ENCODE measurements at places on chromosomes 3 and 15.

- DNase-seq, result no peak
Observed at GRCh38 chr15:69529961-69530633, 77.5 kb downstream of the RPLP1 start.

DNA sequence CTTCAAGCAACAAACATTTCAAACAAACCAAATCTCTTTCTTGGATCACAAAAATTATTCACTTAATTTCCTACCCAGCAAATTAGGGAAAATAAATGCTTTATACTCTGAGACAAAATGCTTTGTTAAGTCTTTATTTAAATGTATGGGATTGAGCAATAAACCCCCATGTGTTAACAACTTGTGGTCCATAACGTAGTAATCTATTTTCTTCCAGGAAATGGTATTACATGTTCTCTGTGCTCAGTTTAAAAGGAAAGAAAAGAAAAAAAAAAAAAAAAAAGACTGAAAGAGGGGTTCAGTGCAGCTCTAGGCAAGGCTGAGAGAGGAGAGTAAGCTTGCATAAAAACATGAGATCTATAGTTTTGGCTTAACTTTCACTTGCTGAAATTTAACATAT is 102.3 kb downstream of the PIK3CB start:
- no peak for DNase-seq

GRCh38 chr3:188734395-188734794 is 437.4 kb upstream of the TPRG1 start:
- DNase-seq, result no peak

DNA sequence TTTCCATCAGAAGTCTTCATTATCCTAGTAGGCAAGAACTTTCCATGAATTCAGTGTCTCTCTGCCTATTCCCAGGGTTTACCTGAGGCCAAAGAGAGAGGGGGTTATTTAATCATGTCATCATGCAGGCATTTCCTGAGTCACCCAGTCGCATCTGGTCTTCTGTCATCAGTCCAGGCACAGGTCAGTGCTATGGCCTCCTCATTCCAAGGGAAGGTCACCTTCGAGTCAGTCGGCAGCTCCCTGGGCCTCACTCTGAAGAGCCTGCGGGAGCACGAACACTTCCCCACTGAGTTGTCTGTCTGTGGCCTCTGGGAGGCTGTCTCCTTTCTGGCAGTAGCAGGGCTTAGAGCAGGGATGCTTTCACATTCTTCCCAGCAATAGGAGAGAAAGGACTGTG is 26.2 kb upstream of the LRTM1 start:
- peak; percentile 25 for DNase-seq

GRCh38 chr3:46664971-46665762 is 28.3 kb downstream of the ALS2CL start:
- DNase-seq, result no peak

DNA sequence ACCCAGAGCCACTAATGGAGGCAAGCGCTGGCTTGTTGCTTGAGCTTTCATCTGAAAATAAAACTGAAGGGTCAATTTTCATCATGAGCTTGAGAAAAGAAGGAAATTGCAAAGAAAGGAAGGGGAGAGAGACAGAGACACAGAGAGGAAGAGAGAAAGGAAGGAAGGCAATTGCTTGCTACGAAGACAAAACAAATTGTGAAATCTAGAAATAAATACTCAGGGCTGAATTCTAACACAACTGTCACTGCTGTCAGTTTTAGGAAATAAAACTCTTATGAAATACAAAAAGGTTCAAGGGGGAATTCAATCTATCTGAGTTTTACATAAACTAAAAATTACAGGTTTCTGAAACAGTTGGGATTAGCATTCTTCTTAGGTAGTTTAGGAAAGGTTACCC is 36.7 kb downstream of the FOXP1 start:
- no peak for DNase-seq

DNA sequence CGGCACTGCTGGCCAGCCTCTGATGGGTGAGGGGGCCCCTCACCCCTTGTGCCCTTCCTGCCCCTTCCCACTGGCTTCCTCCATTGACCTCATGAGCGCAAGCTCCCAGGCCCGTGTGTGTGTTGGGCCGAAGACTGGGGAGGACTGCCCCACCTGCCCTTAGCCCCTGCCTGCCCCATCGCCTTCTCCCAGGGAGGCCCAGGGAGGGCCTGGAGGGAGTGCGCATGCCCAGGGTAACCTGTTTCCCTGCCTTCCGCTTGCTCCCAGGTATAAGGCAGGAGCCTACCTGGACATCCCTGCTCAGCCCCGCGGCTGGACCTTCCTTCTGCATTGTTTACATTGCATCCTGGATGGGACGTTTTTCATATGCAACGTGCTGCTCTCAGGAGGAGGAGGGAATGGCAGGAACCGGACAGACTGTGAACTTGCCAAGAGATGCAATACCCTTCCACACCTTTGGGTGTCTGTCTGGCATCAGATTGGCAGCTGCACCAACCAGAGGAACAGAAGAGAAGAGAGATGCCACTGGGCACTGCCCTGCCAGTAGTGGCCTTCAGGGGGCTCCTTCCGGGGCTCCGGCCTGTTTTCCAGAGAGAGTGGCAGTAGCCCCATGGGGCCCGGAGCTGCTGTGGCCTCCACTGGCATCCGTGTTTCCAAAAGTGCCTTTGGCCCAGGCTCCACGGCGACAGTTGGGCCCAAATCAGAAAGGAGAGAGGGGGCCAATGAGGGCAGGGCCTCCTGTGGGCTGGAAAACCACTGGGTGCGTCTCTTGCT is 8.8 kb downstream of the DLL4 start:
- peak; percentile 80 for DNase-seq

DNA sequence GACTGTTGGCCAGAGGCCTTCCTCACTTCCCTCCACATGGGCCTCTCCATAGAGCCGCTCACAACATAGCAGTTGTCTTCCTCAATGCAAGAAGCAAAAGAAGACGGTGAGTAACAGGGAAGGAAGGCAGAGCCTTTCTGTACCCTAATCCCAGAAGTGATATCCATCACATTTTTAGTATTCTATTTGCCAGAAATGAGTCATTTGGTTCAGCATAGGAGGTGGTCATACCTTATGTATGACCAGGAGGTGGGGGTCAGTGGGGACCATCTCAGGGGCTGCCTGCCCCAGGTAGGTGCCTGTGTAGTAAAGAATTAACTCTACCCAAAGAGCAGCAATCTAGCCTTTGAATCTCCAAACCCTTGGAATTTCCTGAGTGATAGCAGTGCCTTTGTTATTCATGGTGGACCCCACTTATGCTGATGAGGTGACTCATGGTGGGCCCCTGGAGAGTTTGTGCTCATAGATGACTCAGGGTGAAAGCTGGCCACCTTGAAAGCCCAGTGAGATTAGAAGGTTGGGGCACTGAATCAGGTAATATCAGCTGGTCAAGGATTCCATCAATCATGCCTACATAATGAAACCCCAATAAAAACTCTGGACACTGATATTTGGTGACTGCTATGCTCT is 323.9 kb upstream of the IGF1R start:
- no peak for DNase-seq

DNA sequence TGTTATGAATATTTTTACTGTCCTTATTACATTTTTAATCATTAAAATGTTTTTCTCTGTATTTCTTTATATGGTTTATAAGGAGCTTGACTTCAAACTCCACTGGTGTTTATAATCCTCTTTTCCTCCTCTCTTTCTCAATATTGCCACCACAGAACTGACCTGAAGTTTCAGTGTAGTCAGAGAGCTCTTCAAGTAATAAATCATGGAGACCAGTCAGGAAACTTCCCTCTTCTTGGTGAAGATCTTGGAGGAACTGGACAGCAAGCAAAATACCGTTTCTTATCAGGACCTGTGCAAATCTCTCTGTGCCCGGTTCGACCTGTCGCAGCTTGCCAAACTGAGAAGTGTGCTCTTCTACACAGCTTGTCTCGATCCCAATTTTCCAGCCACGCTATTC is 23.8 kb downstream of the MINAR1 start:
- no peak for DNase-seq

GRCh38 chr3:84987706-84988504 is 29.1 kb downstream of the CADM2 start:
- DNase-seq, result no peak
